ENCODE measurements at places on chromosomes 5 and 9.

DNA sequence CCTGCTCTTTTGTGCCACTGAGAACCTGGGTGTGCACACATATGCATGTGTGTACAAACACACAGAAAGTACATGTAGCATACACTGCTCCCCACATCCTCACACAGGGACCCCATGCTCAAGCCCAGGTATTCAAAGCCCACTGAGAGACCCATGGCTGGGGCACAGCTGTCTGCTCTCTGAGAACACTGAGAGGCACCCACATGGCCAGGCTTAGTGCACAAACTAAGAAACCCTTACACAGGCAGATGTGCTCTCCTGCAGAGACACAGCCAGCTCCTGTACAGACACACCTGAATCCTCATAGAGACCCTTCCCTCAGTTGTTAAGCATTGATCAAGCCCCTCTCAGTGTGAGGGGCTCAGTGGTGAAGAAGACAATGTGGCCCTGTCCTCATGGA lies 92.5 kb downstream of the CACNA1B start:
- DNase-seq = no peak

DNA sequence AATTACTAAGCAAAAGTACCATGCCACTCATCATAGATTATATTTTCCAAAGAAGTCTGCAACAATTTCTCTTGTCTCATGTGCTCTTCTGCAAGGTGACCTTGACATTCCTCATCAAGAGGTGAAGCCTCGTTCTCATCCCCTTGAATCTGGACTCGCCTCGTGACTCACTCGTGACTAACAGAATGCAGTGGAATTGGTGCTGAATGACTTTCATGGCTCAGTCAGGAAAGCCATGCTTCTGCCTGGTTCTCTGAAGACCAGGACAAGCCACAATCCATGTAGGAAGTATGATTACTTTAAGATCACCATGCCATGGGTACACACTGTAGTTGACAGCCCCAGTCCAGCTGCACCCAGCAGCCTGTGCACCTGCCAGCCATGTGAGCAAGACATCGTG lies 335.8 kb downstream of the GADD45G start:
- no peak for DNase-seq

- no peak for DNase-seq
Observed at GRCh38 chr9:86774116-86774515, 173.2 kb downstream of the GAS1 start.

GRCh38 chr9:105662184-105663104 lies at the start of gene TAL2:
Gene TAL2 (plus strand): TSS chr9:105662457. CDS start chr9:105662497, 40 bp downstream.
- no peak for DNase-seq

GRCh38 chr5:79613549-79613948 lies 1.3 kb downstream of the TENT2 start:
- no peak for DNase-seq

- no peak for DNase-seq
Observed at GRCh38 chr9:108836319-108836718, 19.5 kb downstream of the ACTL7B start.

GRCh38 chr9:91899219-91899563 lies 50.8 kb downstream of the ROR2 start:
- DNase-seq = no peak

DNA sequence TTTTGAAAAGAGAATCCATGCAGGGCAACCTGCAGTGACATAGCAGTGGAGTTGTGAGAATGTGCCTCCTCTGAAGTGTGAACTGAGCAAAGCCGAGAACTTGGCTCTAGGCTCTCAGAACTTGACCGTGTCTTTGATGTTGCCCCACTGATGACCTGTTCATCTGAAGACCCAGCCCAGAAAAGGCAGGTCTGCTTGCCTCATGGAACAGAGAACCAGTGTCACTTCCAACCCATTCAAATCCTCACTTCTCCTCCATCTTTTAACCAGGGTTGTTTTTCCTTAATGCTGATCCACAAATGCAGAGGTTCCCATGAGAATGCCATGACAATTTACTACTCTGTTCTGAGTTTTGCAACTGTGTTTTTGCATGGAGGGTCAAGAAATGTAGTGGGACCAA lies 155.4 kb downstream of the MED10 start:
- DNase-seq = no peak

DNA sequence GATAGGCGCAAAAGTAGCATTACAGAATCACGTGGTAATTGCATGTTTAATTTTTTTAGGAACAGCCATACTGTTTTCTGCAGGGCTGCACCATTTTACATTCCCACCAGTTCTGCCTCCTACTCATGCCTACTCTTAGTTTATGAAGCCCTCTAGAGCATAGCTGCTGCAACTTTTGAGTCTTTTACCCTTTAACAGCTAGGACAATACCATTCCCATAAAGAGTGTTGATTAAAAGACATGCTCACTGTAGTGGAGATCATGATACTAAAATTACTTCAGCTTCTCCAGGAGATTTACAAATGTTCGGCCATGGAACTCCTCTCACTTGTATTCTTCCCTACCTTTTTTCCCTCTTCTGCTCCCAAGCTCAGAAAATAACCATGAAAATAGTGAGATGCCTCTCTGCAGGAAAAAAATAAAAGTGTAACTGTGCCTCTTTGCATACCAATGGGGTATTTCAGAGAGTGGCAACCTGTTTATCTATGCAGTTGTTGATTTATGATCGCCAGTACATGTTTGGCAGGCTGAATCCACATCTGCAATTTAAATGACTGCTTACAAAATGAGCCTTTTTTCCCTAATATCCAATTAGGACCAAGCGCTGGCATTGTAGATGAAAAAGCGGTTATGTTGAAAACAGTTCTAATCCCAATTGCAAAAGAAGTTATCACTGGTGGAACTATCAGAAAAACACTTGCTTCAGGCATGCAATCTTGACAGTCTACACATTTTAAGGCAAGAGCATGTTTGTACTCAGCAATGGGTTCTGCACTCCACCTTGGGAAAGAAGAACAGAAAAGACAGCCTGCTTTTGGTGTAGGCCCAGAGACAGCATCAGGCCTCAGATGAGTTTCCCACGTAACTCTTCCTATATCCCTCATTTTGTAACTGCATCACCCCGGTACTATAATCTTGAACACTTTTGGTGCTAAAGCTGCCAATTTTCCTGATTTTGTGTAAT lies 131.1 kb downstream of the ADAMTSL1 start:
- DNase-seq = no peak

DNA sequence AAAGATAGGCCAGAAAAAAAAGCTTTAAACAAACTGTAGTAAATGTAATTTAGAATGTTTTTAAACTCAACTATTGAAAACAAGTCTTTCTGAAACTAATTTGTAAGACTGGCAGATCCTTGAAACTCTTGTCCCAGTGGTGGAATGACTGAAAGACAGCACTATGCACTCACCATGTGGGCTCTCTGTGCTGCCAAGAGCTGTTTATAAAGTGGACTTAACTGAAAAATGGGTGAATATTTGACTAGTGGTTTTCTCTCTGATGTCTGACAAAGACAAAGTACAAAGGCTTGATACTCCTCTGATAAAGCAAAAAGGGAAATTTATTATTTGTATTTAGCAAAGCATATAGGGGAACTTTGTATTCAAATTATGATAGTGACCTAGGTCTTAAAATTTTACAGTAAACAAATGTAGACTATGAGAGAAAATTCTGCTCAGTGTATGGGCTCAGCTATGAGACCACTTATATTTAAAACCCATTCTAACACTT lies 635.4 kb downstream of the NR2F1-AS1 start:
- no peak for DNase-seq

DNA sequence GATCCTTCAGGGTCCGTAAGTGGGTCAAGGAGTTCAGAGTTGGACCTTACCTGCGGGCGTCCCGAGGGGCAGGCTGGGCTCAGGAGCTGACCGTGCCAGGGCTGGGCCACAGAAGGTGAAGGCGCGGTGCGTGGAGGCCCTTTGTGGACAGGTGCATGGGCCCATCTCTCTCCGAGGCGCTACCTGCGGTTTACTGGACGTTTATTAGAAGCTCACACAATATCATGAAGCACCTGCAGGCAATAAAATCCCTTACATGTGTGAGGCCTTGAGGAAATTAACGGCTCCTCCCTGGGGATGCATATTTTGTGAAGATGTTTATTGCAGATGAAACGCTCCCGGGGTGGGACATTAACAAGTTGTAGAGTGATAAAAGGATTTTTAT lies 79.8 kb upstream of the LMX1B start:
- DNase-seq = no peak

GRCh38 chr5:180128671-180129261 lies 57.2 kb upstream of the RNF130 start:
- DNase-seq = no peak

GRCh38 chr9:123299558-123300126 lies 31.3 kb upstream of the STRBP start:
- no peak for DNase-seq

- no peak for DNase-seq
Observed at GRCh38 chr5:113061846-113062780, 85.5 kb downstream of the DCP2 start.

DNA sequence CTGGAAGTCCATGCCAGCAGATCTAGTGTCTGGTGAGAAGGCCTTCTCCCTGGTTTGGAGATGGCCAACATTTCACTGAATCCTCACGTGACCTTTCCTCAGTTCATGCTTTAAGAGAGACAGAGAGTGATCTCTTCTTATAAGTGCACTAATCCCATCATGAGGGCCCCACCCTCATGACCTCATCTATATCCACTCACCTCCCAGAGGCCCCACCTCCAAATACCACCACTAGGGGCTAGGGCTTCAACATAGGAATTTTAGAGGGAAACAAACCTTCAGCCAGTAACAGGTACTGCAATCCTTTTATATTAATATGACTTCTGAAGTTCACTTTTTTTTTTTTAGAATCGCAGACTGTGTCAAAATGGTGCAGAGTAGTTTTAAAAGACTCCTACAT lies 496.9 kb upstream of the ADAMTS16 start:
- no peak for DNase-seq

- DNase-seq = no peak
Observed at GRCh38 chr5:73328640-73329039, 119.9 kb downstream of the FOXD1 start.

- no peak for DNase-seq
Observed at GRCh38 chr5:29017501-29017900, 1979.1 kb upstream of the CDH9 start.

DNA sequence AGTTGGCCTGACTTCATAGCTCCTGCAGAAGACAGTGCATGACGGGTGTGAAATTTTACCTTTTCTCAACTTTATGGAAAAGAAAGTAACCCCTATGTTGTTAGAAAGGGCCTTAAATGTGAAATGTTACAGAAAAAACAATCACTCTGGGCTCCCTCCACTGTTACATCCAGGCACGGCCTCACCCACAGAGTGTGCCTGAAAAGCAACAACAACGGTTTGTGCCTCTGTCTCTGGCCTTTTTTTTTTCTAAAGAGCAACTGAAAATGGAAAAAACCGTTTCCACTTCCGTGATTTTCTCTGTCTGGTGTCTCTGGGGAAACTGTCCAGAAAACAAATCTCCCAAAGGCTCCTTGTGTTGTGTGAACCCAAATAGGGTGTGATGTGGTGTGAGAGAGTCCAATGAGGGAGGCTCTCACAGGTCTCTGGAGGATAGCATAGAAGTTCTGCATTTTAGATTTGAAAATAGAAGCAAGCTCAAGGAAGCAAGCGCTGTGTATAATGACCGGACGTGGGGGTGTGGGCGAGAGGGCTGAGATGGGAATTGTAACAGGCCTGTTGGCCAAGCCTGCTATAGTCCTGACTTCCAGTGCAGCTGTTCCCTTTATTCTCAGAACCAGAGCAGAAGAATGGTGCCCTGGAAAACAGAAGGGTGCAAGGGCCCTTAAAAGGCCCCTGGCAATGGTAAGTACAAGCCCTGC lies 221.8 kb upstream of the TUT7 start:
- no peak for DNase-seq

- no peak for DNase-seq
Observed at GRCh38 chr9:93814077-93814956, 140.8 kb downstream of the BARX1 start.

GRCh38 chr5:148645527-148645926 lies 8.8 kb downstream of the HTR4 start:
- no peak for DNase-seq

DNA sequence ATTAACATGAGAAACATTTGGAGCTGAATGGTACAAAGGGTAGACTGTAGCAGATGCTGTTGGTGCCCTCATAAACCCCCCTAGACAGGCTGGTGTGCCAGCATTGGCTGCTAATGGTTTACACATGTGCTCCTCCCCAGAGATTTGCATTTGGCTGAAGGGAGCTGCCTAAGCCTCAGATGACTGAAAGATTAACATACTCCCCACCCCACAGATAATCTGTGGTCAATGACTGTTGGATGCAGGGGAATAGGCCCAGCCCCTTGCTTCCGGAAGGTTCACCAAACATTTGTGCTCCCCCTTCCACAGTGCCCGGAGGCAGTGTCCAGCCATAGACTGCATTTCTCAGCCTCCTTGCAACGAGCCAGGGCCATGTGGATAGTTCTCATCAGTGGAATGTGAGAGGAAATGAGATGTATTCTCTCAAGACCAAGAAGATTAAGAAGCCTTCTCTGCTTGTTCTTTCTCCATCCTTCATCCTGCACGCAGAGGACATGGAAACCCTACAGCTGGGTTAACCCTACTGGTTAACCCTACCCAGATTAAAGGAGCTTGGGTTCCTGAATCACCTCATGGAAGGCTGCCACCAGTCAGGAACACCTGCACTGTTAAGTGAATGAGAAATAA lies 79.6 kb downstream of the PHAX start:
- DNase-seq = no peak

Data from stimulated activated CD8-positive, alpha-beta memory T cell treated with anti-CD3 and anti-CD28 coated beads, Interleukin-12 subunit alpha, Interleukin-12 subunit beta, amount 100 ng/mL, for 1 hour (primary cell).